ENCODE measurements at places on chromosomes 12 and 14.

- no peak for DNase-seq
Measured at GRCh38 chr12:105841840-105842239, 296.9 kb downstream of the NUAK1 start.

DNA sequence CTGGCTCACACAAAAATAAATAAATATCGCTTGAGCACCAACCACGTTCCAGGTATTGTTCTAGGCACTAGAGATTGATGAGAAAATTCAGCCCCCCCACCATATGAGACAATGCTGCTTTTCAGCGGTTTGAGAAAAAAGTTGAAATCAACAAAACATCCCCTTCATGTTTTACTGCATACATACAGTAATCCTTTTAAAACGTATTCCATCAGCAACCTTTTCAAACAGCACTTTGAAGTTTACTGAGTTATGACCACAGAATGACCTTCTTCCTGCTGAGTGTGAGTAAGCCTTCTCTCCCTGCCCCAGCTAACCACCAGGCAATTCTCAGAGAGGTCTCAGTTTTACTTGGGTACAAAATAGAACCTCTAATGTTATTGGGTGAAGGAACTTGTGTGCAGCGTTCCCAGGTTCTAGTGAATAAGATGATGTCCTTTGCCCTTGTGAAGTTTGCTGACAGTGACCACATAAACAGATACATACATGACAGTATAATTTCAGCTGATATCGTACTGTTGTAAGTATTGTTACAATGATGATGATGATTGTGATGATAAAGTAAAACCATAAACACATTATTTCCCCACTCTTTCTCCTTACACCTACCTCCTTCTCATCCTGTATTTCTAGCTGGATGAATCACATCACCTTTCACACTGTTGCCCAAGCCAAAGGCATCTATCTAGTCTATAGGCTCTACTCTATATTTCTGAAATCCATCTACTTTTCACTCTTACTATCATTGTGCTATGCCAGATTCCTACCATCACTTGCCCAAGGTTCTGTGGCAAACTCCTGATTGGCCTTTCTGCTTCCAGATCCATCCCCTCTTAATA is 124.4 kb upstream of the KRR1 start:
- no peak for DNase-seq

DNA sequence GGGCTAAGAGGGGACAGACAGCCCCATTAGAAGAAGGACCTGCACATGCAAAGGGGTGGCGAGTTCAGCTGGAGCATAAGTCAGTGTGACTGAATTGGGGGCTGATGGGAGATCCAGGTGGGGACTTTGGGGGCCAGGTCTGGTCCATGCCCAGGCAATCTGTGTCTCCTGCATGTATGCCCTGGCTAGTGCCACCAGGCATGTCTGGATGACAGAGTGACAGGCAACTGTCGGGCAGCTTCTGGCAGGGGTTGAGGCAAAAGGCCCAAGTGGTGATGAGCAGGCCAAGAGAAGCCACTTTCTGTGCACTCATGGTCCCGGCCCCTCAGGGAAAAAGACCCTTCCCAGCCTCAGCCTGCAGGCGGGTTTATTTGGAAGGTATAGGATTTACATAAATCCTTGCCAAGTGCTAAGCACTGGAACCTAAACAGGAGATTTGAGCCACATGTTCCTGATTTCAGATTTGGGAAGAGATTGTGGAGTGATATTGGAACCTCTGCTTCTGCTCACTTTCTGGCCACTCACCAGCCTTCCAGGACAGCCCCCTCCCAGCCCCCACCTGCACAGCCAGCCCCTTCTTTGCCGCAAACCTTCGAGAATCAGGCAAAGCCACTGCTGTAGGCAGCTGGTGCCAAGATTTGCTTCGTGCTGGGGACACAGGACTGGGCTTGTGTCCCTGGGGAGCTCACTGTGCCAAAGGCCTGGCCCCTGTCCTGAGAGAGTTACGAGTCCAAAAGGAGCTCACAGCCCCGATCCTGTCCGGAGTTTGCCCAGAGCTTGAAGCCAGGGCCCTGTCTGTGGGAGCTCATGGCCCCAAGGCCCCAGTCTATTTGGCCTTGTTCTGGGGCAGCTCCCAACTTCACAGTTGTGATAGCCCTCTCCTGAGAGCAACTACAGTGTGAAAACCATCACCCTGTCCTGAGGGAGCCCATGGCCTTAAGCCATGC is 232.5 kb upstream of the RTL1 start:
- DNase-seq: no peak

- no peak for DNase-seq
Measured at GRCh38 chr12:14924541-14924940, 13.8 kb downstream of the ERP27 start.

DNA sequence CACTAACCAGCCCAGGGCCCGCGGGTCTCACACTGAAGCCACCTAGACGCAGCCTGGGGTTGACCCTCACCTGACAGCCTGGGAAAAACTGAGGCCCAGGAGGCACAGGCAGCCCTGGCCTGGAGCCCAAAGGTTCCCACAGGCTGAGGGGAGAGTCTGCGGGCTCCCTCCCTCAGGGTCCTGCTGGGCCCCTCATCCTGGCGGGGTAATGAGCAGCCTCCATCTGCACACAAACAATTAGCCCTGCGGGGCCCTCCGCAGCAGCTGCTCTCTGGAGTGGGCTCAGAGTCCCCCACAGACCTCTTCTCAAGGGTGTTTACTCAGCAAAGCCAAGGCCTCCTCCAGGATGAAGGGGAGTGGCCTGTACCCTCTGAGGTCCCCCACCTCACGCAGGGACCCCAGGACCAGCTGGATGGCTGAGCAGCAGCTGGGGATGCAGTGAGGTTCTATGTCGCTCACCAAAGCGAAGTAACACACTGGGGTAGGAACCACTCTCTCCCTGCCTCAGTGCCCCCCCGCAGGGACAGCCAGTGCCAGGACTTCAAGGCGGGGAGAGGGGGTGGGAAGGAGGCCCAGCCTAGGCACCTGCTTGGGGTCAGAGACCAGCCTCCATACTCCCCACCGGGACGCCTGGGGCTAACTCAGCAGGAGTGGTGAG is 7.3 kb downstream of the AKT1 start:
- DNase-seq: no peak

GRCh38 chr12:49555631-49556390 is 12.1 kb downstream of the MCRS1 start:
- DNase-seq: no peak

GRCh38 chr14:101030586-101030985 is 127.1 kb upstream of the RTL1 start:
- DNase-seq: no peak

DNA sequence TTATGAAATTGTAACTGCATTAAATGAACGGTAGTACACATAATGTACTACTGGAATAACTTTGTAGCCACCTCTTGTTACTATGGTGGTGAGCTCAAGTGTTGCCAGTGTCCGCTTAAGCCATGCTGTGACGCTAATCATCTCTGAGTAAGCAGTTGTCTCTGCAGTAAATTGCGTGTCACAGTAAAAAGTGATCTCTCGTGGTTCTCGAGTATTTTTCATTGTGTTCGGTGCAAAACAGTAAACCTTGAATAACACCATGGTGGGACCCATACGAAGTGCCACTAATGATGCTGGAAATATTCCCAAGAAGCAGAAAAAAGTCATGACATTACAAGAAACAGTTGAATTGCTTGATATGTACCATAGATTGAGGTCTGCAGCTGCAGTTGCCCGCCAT is 524.8 kb downstream of the SOX5 start:
- DNase-seq: no peak

DNA sequence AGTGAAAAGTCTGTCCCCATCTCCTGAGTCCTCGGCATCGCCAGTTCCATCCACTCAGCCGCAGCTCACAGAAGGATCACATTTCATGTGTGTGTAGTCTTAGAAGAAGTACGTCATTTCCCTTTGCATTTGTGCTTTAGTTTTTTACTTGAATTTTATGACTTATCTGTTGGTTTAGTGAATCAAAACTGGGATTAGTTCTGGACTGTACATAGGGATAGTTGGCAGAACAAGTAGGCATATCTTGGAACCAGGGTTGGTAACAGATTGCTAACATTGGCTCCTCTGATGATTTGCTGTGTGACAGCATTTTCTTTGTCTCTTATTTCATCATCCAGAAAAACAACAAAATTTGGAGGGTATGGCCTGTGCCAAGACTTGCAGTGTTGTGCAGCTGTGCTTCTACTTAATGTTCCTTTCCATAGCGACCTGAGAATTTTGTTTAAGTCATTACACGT is 69.6 kb upstream of the AEBP2 start:
- DNase-seq: no peak

Data from activated T-helper 1 cell treated with anti-CD3 and anti-CD28 coated beads, Interleukin-2, amount 50 U/mL, for 16 hours (primary cell).